ENCODE measurements at places on chromosomes 1 and 21.

GRCh38 chr1:109954041-109954512 is 30.5 kb upstream of the AHCYL1 start:
- no peak for DNase-seq

GRCh38 chr1:246987083-246987690 is 20.7 kb downstream of the ZNF695 start:
- DNase-seq: no peak

GRCh38 chr1:212430955-212431394 is 1.7 kb upstream of the NENF start:
- DNase-seq: no peak

DNA sequence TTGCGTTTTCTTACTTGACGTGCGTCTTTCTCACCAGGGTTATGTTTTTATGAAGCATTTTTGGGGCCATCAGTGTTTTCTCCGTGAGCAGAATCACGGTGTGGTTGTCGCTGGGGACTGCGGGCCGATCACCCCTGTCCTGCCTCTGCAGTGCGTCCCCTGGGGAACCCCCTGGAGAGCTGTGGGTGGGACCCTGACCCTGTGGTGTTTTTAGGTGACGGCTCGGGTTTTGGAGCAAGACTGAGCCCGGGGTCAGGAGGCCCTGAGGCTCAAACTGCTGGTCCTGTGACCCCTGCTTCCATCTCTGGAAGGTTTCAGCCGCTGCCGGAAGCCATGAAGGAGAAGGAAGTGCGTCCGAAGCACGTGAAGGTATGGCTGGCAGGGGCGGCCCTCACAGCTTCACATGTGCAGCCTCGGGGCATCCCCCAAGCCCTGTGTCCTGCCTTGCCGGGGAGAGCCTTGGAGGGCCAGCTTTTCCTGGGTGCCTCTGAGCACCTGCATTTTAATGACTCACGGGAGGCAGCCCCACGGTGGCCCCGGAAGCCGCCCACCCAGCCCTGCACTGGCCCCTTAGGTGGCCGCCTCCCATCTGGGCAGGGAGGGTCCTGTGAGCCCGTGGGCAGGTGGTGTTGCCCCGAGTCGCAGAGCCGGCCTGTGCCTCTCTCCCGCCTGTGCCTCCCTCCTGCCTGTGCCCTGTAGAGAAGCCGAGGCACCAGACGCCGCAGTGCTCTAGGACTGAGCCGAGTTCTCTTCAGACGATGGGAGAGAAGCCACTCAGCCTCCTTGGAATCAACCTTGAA is 36.7 kb upstream of the DIP2A start:
- DNase-seq: no peak

- no peak for DNase-seq
Observed at GRCh38 chr1:116674751-116675150, 7.2 kb upstream of the IGSF3 start.

DNA sequence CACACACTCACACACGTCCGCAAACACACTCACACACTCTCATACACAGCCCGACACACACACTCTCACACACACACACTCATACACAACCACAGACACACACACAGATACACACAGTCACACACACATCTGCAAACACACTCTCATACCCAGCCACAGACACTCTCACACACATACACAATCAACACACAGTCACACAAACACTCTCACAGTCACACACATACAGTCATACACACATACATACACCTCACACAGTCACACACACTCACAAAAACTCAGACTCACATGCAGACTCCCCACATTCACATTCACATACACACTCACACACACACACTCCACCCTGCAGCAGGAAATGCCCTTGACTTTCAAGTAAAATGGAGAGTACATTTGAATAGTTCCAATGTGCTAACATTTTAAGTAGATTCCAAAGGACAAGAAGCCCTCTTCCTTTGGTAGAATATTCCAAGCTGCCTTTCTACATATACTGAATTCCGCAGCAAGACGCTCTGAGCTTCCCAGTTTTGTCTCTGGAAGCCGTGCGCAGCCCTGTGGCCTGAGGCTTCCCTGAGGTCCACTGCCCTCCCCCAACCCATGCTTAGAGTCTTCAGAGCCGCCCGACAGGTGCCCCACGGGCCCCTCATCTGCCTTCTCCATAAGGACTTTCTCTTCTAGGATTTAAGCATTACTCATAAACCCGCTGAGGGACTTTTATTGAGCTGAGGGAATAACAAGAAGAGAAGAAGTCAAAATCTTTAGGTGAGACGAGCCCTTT is 9.7 kb downstream of the BATF3 start:
- DNase-seq: no peak

DNA sequence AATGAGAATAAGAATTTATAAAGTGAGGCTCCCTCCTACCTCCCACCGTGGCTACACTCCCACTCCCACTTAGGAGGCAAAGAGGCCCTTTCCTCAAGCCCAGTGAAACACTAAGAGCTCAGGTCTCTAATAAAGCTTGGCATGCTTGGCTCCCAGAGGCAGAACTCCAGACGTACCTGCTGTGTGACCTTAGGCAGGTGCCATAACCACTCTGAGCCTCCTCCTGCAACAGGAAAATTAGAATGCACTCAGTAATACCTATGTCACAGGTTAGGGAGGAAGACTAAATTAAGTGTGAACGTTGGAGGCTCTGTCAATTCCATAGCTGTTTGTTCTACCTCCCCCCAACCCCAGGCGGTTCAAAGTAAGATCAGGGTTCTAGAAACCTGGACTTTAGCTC is 16.5 kb upstream of the SLC26A9 start:
- DNase-seq: no peak

DNA sequence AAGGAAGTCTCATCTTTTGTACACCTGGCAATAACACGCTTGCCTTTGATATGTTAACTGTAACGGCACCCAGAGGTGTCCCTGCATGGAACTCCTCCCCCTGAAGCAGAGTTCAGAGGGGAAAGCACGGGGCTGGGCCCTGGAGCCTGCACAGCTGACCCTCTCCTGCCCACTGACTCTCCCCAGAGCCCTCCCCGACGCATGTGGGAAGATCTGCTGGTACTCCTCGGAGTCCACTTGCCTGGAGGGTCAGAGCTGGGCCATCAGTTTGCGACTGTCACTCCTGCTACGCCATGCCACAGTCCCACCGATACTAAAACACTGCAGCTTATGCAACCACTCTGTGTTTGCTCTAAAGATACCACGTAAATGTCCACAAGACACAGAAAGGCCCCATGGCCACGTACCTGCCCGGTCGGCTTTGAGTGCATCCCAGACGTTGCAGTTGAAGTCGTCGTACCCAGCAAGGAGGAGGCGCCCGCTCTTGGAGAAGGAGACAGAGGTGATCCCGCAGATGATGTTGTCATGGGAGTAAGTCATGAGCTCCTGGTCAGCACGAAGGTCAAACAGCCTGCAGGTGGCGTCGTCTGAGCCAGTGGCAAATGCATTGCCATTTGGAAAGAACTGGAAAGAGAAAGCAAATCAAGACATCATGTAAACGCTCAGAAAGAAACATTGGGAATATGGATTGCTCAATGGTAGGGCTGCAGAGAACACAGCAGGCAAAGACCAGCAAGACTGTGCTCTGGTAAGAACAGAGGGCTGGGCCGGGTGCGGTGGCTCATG is 10.6 kb upstream of the NADK start:
- no peak for DNase-seq
